Astrocyte of the cerebellum (primary cell): ENCODE measurements at places on chromosomes 12 and 14.

GRCh38 chr12:68932128-68932960 lies 627 bp downstream of the CPM start:
- DNase-seq, result no peak

GRCh38 chr12:28963554-28963953 lies 185.5 kb upstream of the FAR2 start:
- no peak for DNase-seq

DNA sequence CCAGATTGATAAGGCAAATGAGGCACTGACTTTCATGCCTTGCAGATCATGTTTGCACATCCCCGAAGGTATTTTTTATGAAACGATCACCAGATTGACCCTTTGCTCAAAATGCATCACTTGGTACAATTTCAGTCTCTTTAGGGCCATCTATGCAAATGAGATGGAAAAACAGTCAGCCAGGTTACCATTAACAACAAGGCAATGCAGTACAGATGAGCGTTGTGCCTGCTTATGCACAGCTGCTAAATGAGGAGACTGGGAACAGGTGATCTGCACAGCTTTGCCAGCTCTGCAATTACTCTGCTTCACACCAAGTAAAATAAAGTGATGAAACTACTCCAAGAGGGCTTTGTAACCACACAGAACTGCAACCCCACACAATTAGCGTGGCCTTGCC lies 26.1 kb upstream of the PLEKHG7 start:
- no peak for DNase-seq

GRCh38 chr14:91063119-91063518 lies 2.7 kb upstream of the RPS6KA5 start:
- DNase-seq, result no peak

- no peak for DNase-seq
Measured at GRCh38 chr14:83151571-83151970, 1617.9 kb upstream of the SEL1L start.

DNA sequence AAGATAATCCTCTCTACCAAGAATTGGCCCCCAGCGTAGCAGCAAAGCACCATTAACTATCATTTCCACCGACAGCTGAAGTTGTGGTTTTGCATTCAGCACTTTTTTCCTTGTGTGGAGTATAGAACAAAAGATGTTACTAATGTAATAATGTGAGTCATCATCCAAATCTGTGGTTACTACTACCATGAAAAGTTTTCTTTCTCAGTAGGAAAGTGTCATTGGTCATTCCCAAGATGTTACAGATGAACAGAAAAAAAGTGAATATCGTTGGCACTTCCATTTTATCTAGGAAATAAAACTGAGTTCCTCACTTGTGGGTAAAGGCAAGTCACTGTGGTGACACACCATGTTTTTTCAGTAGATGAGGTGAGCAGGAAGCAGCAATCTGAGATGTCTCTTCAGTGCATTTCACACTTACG lies 30.3 kb upstream of the IFNG start:
- DNase-seq, result peak; percentile 78

GRCh38 chr12:39772821-39773259 lies 153.2 kb upstream of the ABCD2 start:
- DNase-seq, result no peak

DNA sequence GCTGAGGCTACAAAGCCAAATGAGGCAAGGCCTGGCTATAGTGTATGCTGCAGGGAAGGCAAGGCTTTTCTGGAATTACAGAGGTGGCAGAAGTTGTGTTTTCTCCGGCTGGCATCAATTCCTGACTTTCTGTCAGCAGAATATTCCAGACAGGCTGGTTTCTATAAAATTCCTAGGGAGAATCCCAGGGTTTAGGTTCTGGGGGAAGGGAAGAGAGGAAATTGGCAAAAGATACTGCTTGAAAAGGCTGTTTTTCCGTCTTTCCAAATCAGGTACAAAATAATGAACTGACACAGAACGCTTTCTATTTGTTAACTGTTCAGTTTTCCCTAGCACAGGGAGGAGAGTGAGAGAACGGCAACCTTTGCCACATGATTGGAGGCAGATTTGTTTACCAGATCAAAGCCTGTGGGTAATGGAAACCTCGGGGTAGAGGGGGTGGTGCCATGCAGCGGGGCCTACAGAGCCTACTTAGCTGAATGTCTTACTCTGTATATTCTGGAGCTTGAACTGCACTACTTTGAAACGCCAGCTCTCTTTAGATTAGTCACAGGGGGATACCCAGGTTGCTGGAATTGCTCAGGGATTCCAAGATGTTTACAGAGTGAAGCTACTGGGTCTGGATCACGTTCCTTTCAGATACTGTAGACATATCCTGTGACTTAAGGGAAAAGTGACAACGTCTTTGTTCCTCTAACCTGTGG lies 65.8 kb upstream of the DACT1 start:
- DNase-seq, result no peak
